Upper lobe of right lung (tissue), 1 donor: ENCODE measurements at places on chromosomes 5 and 9.

DNA sequence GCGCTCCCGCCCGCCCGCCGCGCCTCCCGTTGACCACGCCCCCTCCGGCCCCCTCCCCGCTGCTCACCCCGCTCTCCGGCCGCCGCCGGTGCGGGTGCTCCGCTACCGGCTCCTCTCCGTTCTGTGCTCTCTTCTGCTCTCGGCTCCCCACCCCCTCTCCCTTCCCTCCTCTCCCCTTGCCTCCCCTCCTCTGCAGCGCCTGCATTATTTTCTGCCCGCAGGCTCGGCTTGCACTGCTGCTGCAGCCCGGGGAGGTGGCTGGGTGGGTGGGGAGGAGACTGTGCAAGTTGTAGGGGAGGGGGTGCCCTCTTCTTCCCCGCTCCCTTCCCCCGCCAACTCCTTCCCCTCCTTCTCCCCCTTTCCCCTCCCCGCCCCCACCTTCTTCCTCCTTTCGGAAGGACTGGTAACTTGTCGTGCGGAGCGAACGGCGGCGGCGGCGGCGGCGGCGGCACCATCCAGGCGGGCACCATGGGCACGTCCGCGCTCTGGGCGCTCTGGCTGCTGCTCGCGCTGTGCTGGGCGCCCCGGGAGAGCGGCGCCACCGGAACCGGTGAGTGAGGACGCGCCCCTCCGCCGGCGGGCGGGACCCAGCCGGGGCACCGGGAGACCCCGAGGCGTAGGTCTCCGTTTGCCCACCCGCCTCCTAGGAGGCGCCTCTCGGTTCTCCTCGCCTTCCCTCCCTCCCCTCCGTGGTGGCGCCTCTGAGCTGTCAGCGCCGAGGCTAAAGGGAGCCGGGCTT is at the start of gene VLDLR:
VLDLR (plus strand) TSS at position 66 of the 739 bp plus-strand sequence; CDS start at position 469, 403 bp downstream.
- no peak for DNase-seq

- no peak for DNase-seq
Observed at GRCh38 chr5:22542340-22542739, 310.8 kb downstream of the CDH12 start.

DNA sequence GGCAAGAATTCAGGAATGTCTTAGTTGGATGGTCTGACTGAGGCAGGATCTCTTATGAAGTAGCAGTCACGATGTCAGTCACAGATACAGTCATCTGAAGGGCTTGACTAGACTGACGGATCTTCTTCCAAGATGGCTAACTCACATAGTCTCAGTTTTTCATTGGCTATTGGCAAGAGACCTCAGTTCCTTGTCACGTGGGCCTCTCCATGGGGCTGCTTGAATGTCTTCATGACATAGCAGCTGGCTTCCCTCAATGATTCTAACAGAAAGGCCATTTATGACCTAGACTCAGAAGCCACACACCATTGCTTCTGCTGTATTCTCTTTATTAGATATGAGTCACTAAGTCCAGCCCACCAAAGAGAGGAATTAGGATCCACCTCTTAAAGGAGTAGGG is 4.7 kb downstream of the APC start:
- no peak for DNase-seq

DNA sequence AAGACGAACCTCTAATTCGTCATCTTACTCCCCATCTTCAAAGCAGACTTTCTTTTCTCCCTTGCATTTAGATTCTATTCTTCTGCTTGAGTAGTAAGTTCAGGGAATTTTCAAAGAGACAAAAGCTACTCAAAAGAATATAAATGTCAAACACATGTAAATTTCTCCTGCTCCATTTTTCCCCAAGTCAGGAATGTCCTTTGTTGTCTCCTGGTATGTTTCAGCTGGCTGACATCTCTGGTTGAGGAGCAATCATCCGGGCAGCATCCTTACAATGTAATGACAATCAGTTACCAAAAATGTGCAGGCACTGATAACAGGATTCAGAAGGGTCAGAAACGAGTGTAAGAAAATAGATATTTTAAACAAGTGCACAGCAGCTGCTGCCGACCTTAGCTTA is 47.6 kb upstream of the PPP1R2B start:
- no peak for DNase-seq

- no peak for DNase-seq
Observed at GRCh38 chr5:107223066-107223465, 447.7 kb downstream of the EFNA5 start.

DNA sequence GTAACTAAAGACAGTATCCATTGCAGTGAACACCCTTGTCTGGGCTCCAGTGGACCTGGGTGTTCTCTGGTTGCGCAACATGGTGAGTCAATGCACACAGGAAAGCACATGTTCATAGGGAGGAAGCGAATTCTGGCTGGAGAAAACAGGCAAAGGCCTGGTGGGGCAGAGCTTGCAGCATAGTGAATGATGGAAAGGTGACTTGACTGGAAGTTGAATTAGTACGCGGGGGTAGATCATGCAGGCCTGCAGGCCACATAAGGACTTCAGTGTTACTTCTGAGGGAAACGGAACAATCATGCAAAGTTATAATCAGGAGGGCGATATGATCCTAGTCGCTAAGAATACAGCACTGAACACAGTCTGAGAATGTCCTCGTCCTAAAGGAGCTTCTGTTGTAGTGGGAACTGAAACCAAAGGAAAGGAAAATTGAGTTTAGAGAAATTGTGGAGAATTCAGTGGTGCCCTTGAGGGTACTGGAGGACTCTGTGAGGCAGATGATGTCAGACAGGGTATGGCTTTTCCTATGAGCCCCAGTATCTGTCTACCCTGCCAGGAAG is 71.9 kb upstream of the RANBP3L start:
- peak; percentile 66 for DNase-seq

- no peak for DNase-seq
Observed at GRCh38 chr9:91580136-91580535, 156.5 kb upstream of the NFIL3 start.

- DNase-seq: no peak
Observed at GRCh38 chr5:57258052-57258451, 84.2 kb downstream of the GPBP1 start.

DNA sequence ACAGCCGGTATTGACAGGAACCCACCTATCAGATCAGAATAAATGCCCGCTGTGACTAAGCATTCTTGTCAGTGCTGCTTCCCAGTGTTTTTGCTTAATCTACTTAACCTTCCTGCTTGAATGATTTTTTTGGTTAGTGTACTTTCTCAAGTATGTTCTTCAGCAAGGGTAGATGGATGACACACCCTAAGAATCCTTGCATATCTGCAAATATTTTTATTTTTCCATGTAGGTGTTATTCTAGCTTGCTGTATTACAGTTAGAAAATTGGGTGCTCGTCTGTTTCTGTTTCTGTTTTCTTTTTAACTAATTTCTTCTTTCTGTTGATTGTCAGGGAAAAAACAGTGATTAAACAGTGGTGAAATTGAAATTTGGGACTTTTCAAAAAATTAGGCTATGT is 64.5 kb downstream of the SEC61B start:
- no peak for DNase-seq

- peak; percentile 56 for DNase-seq
Observed at GRCh38 chr5:616484-617039, 4.4 kb downstream of the CEP72 start.

- no peak for DNase-seq
Observed at GRCh38 chr9:126411225-126411947, 84.8 kb downstream of the MVB12B start.

DNA sequence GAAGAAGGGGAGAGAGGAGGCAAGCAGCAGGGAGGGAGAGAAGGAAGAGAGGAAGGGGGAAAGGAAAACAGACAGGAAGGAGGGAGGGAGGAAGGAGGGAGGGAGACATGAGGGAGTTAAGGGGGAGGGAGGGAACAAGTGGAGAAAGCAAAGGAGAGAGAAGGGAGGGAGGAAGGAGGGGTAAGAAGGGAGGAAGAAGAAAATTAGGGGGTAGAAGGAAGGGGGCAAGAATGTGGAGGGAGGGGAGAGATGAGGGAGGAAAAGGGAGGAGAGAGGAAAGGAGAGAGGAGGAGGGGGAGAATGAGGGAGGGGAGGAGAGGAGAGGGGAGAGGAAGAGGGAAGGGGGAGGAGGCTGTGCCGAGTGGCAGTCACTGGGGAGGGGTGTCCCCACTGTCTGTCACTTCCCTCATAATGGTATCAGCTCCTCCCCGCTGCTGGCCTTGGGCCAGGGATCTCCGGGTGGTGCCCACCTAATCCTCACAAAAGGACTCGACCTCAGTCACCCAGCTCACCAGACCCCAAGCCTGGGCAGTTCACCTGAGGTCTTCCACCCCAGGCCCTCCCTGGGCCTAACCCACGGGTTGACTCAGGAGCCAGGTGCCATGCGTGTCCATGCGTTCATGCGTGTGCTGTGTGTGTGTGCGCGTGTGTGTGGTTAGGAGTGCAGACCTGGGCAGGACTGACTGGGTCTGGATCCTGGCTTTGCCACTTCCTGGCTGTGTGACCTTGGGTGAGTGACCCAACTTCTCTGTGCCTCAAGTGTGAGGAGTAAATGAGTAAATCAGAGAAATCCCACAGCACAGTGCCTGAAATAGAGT is 18.1 kb downstream of the C9orf50 start:
- DNase-seq: no peak

DNA sequence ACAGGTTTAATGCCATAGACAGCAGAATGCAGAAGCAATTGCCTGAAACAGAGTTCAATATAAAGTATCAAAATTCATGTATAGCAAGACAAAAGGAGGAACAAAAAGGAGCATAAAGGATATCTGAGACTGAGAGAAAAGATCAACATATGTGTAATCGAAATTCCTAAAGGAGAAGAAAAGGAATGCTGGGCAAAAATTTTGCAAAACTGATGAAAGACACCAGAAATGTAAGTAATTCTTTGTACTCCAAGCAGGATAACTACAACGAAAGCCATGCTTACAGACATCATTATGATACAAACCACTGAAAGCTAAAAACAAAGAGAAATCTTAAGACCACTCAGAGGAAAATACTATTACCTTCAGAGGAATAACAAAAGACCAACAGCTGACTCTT is 72.8 kb upstream of the MTAP start:
- no peak for DNase-seq

- no peak for DNase-seq
Observed at GRCh38 chr5:17477043-17477442, 21.0 kb upstream of the TAF11L2 start.

GRCh38 chr9:129373361-129373760 is 195.3 kb upstream of the IER5L start:
- DNase-seq: no peak

GRCh38 chr9:127546125-127546832 is 65.8 kb upstream of the STXBP1 start:
- DNase-seq: no peak

DNA sequence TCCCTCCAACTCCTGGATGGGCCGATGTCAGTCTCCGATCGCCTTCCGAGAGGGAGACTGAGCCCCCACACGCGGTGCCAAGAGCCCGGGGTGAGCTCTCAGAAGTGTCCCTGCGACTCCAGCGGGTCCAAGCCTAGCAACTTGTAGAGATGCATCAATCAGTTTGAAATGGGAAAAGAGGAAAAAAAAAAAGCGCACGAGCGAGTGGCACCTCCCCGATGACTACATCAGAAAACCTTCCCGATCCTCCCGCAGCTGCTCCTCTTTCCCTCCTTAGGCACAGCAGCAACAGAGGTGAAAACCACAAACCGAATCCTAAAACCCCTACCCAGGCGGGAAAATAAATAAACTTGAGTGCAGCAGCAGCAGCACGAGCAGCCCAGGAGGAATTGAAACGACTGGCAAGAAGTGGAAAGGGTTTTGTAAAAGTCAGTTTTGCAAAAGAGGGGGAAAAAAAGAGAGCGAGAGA is 1.0 kb upstream of the EFNA5 start:
- DNase-seq: no peak

GRCh38 chr5:171984748-171985419 is 21.6 kb downstream of the FBXW11 start:
- DNase-seq: no peak

- DNase-seq: no peak
Observed at GRCh38 chr5:146820987-146821386, 57.6 kb downstream of the PPP2R2B start.

DNA sequence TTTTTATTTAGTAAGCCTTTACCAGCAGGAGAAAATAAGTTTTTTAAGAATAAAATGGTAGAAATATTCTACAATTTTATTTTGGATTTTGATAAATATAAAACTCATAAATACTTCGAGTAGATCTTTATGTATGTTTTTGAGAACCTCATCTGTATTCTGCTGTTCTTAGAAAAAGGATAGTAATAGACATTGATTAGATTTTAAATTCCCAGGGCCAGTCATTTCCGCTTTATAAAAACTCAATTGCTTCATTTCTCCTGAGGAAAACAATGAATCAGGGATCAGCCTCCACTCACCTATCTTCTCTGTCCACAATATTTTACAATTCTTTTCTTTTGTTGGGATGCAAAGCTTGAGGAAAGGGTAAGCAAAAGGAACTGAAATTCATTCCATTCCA is 1983.5 kb upstream of the C9orf72 start:
- no peak for DNase-seq

DNA sequence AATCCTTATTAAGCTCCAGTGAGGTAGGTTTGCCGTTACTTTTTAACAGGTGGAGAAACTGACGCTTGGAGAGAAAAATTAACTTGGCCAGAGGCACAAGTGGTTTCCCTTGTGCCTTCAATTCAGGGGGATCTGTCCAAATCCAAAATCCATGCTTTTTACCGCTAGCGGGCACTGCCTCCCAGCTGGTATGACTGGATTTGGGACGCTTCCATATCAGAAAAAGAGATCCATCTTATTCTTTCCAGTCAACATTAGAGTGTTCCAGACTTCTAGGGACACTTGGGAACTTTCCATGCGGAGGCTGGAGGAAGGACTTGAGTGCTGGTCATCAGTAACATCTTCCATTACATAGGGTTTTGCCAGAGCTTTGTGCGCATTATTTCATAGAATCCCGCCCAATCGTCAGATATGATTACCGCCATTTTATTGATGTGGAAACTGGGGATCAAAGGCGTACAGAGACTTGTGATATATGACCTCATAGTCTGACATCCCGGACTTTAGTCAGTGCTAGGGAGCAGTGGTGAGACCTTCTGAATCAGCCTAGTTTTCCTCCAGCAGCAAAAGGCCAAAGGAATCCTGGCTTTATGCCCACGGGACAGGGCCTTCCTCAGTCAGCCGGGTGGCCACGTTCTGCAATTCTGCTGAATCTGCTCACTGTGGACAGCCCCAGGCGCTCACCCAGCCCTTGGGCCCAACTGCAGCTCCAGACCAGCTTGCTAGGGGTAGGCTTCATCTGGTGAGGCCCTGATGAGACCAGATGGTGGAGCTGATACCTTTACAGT is 1.1 kb upstream of the GNPDA1 start:
- no peak for DNase-seq

- DNase-seq: no peak
Observed at GRCh38 chr5:27242258-27242626, 203.9 kb upstream of the CDH9 start.

- DNase-seq: peak; percentile 66
Observed at GRCh38 chr9:33718987-33719386, 76.4 kb upstream of the PRSS3 start.

DNA sequence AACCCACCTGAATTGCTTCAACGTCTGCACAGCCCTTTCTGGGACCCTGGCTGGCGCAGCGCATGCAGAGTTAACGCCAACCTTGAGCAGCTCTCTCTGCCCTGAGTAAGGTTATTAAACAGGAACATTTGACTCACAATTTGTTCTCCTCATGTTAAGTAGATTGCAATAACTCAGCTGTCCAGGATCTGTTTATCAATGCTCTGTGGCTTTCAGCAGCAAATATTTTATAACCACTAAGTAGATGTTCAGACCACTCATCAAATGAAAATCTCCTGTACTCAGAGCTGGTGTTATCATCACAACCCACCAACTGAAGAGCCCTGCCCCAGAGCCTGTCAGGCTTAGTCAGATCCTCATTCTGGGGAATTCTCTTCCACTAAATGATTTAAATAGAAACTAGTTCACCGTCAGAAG is 403.0 kb downstream of the ZNF608 start:
- no peak for DNase-seq

- DNase-seq: no peak
Observed at GRCh38 chr5:166959766-166960165, 1331.7 kb upstream of the WWC1 start.
